ENCODE measurements at places on chromosomes 2 and 18. TPM values are rescaled to one million over a fixed set of nuclear protein-coding genes. Genes with fewer than 3 reads are reported as not detected.

The KCNIP3 gene
- total RNA-seq: 4.9 TPM

The VRK2 gene
- 6.1 TPM for total RNA-seq

The ABCB11 gene
- total RNA-seq: under 0.01 TPM

The POTEE gene
- not detected for total RNA-seq

The MAP4K4 gene
- 161 TPM for total RNA-seq

The M1AP gene
- 0.41 TPM for total RNA-seq

The ANKRD23 gene
- 4.1 TPM for total RNA-seq

The DOK6 gene
- total RNA-seq: 68.1 TPM

The RAB6D gene
- 1.6 TPM for total RNA-seq

The GTF3C2 gene
- 37.5 TPM for total RNA-seq

The CHRND gene
- not detected for total RNA-seq

- DNase-seq: no peak
These were observed 383.3 kb downstream of the MTX2 start for GRCh38 chr2:176652300-176653182.

DNA sequence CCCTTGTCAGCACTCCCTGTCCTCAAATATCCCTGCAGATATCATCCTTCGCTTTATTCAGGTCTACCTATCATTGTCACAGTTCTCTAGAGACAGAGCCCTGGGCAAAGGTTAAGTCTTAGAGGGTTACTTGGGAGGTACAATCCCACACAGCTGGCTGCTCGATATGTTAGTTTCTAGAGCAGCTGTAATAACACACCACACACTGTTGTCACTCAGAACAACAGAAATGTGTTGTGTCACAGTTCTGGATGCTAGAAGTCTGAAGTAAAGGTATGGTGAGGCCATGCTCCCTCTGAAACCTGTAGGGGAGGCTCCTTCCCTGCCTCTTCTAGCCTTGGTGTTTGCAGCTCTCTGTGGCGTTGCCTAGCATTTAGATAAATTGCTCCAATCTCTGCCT lies 9.9 kb upstream of the RAPGEF4 start:
- no peak for DNase-seq

DNA sequence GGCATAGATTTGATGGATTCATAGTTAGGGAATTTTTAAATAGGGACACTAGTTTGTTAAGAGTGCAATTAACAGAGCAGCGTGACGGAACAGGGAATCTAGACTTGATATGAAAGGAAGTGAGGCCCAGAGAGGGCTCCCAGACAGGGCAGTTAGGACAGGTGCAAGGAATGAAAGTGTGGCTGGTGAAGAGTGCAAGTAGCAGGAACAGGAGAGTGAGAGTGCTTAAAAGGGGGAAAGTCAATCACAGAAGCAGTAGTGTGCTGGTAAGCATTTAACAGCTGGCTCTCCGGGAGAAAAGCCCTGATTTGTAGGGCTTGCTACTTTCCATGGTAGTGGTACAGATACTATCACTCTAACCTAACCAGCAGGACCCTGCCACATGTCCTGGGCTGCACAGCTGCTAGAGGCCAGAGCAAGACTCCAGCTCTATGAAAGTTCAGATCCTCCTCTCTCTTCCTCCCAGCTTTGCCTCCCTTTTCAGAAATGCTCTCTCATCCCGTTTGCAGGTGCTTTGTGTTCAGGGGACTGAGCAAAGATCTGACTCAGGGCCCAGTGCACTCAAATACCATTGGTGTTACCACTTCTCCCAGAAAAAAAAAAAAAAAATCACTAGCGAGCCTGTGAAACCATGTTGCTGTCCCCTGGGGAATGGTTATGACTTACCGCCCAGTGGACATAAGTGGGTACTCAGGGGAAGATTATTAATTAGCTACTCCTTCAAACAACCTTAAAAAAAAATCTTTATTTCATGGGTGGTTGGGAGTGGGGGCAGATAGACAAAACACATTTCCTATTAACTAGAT lies 18.1 kb upstream of the GCFC2 start:
- DNase-seq: no peak

DNA sequence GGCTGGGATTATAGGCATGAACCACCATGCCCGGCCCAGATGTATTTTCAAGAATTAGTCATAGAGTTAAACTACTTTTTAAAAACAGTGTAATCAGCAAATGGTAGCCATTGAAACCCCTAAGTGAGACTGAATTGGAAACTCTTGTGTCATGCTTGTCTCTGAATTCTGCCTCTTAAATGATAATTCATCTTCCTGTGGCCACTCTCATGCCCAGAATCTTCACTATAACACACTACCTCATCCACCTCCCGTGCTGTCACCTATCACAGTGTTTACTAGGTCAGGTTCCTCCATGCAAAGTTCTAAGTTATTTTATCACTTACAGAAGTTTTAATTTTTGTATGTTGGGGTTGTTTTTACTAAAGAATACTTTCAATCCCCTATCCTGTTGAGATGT lies 197.5 kb downstream of the PHLPP1 start:
- no peak for DNase-seq

DNA sequence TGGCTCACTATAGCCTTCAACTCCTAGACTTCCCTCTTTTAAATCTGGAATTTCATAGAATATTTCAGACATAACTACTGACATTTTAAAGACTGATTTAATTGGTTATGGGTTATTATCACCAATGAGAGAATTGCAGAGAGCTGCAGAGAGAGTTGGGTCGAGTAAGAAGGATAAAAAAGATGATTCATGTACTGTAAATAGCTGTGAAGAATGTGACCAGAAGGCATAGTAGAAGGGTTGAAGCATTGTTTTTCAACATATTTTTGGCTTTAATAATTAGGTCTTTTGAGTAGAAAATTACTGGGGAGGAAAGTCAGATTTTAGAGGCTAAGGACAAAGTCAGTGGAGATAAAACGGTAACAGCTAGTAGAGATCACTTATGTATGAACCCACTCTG lies 503.2 kb upstream of the SLC8A1 start:
- no peak for DNase-seq

GRCh38 chr2:73279852-73280251 lies 4.4 kb downstream of the FBXO41 start:
- no peak for DNase-seq

DNA sequence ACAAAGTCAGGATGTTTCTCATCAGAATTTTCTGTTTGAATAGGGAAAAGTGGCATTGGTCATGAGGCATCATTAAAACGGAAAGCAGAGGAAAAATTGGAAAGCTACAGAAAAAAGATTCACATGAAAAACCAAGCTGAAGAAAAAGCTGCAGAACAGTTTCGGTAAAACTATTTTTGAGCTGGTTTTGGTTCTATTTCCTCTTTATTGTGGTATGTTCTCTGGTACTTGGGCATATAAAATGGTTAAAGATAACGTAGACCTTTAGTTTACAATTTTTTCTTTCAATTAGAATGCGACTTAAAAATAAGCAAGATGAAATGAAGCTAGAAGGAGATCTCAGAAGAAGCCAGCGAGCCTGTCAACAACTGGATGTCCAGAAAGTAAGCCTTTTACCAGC lies 7.6 kb downstream of the GPATCH11 start:
- DNase-seq: no peak
